ENCODE measurements at places on chromosomes 3 and 15.

DNA sequence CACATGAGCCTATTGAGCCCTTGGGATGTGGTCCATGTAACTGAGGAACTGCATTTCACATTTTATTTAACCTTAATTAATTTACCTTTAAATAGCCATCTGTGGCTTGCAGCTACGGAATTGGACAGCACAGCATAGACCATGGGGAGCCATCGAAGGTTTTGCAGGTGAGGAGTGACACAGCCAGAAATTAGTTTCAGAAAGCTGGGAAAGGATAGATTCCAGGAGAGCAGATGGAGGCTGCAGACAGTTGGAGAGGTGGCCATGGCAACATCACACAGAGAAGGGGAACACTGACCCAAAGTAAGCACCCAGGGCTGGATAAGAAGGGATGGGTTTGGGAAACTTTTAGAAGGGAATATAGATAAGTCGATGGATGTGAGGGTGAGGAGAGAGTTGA, 100.1 kb upstream of the SLC6A11 start:
- DNase-seq = no peak

- no peak for DNase-seq
Observed at GRCh38 chr15:93235926-93236780, 147.1 kb upstream of the RGMA start.

DNA sequence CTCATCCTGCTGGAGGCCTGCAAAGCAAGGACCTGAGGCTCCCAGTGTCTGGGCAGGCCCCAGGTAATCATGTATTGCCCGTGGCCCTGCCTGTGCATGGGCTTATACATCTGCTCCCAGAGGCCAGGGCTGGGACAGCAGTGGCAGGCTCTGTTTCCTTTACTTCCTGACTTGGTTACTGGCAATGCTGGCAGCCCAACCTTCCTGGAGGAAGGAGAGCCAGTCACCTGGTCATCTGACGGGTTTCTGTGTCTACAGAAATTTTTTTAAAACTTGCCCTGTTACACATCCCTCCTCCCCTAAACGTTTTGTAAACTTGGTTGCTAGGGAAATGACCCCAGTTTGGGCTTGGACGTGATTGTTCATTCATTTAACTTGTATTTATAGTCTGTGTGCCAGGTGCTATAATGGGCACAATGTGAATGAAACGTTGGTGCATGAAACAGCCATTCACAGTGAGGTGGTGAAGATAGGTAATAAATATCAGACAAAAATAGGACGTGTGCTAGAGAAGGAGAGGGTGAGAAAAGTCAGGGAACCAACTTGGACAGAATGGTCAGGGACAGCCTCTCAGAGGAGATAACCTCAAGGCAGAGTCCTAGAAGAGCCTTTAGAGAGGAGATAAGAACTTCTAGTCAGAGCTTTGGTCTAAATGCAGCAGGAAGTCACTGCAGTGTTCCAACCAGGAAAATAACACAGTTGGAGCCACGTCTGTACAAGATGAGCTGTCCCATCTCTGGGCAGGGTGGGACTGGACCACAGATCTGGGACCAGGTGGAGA, 14.1 kb downstream of the TEX264 start:
- no peak for DNase-seq

DNA sequence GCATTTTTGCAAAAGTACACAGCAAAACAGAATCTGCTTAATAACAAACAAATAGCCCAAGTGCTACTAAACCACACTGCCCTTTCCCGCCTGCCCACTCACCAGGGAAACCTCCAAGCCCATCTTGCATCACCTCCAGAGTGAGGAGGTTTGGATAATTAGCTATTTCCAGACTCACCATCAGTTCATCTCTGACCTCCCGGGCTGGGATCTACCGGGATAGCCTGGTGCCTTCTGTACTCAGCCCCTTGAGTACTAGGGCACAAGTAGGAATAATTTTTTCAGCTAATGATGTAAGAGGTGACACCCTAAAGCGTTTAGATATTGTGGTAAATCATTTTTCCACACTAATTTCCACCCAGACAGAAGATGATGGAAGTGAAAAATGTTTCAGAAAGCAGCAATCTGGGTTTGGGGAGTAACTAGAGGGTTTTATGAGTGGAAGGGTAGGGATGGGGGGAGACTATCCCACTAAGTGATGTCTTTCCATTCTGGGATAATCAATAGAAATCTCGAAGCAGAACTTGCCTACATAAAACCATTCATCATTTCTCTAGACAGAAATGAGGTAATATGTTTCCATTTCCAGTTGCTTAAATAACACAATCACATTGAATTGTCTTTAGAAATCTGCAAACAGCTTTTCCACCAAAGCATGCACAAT, 40.9 kb downstream of the TAFA4 start:
- no peak for DNase-seq

GRCh38 chr3:77063423-77063822, 23.5 kb downstream of the ROBO2 start:
- DNase-seq = no peak

DNA sequence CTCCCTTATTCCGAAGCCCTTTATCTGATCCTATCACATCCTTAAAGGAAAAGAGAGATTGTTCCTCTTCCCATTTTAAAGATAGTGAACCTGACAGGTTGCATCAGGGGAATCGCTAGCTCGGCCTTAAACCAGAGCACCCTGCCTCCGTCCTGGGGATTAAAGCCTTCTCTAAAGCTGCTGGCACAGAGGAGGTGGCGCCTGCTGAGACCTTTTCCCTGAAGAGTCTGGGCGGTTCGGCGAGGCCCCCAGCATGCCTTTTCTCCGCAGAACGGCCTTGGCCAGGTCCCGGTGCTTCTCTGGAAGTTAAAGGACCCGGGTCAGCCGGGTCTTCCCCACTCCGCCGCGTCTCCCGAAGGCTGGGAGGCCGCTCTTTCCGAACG, 593 bp downstream of the FAM219B start:
- no peak for DNase-seq

DNA sequence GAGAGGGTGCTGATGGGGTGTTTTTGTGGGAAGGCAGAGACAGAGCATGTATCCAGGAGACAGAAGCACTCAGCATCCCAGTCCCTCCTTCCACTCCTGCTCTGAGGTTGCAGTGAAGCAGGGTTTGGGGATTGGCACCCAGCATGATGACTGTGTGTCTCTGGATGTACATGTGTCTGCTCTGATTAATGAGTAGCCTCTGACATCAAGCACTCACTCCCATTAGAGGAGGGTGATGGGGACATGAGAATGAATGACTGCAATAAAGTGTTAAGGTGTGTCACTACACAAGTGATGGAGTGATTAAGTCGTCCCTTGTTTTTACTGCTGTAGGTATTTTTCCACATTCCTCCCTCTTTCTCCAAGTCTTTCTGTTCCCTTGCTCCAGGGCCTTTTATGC, 9.6 kb upstream of the MYZAP start:
- no peak for DNase-seq

DNA sequence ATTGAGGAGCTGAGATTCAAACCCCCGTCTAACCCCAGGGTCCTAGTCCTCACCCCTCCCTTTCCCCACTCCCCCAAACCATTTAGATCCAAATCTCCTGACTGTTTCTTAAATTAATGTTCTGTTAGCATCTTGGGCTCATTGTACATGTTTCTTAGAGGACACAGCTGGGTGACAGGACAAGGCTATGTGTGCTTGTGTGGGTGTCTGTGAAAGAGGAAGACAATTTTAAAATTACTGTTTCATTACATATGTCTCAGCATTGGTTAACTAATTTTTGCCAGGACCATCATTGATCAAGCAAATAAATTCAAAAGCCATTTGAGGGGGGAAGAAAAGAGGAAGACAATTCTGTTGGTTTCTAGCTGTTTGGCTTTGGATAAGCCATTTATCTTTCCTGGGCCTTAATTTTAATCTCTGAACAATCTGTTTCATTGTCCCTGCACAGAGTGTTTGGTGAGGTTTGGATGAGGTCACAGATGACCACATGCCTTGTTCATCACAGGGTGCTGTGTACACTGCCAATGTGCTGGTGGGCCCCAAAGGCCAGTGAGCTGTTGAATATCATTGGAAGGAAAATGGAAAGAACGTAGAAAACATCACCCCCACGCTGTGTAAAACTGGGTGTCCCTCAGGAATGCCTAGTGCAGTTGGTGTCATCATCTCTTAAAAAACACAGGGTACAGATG, 51.9 kb downstream of the RPLP1 start:
- DNase-seq = no peak

DNA sequence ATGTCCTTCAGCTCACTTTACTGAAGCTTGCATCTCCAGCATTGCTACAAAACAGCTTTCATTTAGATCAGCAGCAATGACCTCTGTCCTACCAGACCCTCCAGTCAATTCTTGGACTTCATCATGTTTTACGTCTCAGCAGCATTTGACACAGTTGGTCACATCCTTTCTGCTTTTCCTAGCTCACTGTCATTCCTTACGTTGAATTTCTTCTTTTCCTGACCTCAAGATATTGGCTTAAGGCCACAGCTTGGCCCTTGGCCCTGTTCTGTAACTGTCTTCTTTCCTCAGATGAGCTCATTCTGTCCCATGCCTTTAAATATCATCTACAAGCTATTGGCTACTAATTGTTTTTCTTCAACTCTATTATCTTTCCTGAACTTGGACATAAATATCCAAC, 576.2 kb upstream of the KCNMB2 start:
- DNase-seq = peak; percentile 92

- peak; percentile 5 for DNase-seq
Observed at GRCh38 chr3:50165910-50166538, 10.9 kb downstream of the SEMA3F start.

- DNase-seq = no peak
Observed at GRCh38 chr3:21798356-21799088, 47.5 kb upstream of the ZNF385D start.

DNA sequence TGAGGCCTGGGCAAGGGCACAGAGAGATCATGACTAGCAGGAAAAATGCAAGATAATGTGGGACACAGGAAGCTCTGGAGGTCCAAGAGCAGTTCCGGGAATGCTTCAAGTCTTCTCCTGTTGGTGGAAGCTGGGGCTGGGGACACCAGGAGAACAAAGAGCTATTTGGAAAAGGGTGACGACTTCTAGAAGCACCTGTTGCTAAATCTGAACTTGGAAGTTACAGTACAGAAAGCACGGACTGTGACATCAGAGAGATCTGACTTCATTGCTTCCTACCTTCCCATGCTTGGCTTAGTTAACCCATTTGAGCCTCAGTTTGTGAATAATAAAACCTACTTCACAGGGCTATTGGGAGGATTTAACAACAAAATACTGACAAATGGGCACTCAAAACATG, 52.7 kb upstream of the NEO1 start:
- no peak for DNase-seq

- DNase-seq = no peak
Observed at GRCh38 chr15:42088801-42089640, 5.3 kb downstream of the PLA2G4D start.

DNA sequence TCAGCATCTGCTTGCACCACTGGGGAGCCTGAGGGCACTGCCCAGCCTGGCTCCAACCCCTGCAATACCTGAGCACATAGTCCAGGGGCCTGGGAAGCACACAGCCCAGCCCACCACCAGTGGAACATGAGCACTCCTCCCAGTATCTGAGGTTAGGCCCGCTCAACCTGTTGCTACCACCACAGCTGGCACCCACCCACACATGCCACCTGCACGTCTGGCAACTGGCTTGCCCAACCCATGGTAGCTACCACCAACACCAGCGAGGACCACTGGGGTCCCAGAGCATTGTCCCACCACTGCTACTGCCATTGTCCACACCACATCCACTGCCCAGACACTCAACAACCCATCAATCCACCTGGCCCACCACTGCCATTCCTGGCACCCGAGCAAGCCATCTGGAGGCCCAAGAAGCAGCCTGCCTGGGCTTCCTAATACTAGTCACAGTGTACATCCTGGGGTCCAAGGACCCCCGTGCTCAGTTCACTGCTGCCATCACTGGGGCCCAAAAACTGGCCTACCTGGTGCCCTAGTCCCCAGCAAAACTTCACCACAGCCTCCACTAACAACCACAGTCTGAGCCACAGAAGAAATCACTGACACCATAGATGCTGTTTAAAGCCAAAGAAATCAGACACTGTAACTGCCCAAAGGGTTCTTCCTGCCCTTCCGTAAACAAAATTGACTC, 62.1 kb upstream of the TBC1D23 start:
- DNase-seq = no peak

GRCh38 chr3:177300039-177300833, 103.0 kb upstream of the TBL1XR1 start:
- DNase-seq = peak; percentile 16

GRCh38 chr15:89379818-89380217, 45.2 kb upstream of the POLG start:
- no peak for DNase-seq

DNA sequence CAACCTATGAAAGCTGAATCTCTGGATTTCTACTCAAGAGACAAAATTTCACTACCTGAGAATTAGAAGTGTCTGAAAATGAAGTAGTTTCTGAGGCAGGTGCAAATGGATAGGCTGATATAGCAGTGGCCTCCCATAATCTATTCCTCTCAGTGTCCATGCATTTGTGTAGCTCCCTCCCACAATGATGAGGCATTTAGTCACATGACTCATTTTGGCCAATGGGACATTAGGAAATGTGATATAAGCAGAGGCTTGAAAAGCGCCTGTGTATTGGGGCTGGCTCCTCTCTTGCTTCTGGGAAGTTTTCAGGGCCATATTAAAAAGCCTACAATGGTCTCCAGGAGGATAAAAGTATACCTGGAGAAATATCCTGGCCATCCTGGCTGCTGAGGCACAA, 79.7 kb upstream of the MRPL3 start:
- DNase-seq = peak; percentile 11
